Activated T-cell treated with anti-CD3 and anti-CD28 coated beads for 4 hours (primary cell): ENCODE measurements at places on chromosomes 16 and 17.

DNA sequence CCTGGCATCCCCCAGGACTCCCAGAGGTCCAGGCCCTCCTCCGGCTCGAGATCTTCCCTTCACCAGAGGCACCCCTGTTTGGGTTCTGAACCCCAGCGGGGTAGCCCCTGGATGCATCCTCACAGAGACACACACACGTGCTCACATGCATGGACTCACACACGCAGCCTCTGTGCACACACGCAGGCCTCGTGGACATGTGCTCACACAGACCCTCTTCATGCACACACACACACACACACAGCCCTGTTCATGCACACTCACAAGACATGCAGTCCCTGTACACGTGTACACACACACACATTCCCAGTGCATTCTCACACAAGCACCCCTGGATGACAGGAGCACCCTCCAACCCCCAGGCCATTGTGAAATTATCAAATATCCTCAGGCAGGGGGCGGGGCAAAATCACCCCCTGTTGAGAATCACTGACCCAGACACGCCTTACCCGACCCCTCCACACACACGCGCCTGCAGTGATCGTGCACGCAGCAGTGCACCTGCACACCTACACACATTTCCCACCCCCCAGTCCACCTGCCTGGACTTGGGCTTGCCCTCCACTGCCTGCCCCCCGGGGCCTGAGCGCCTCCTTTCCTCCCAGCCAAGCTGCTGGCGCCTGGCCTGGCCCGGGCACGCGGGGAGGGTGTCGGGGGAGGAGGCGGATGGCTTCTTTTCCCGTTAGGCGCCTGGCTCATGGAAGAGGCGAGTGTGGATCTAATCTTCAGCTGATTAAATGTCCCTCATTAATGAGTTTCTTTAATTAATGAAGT is 62.6 kb downstream of the ENGASE start:
- DNase-seq, result no peak

DNA sequence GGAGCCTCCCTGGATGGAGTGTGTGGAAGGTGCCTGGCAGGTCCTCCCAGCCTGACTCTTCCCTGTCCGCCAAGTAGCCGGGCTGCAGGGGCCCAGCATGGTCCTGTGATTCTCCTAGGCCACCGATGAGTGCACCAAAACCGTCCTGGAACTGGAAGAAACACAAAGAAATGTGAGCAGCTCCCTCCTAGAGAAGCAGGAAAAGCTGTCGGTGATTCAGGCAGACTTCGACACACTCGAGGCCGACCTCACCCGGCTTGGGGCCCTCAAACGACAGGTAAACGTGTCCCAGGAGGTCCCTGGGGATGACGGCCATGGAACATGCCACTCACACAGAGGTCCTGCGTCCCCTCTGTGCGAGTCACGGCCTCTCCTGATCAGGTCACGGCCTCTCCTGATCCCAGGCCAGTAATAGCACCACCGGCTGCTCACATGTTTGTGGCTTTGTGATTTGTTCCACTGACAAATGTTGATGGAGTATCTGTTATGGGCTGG is 4.2 kb upstream of the GAA start:
- DNase-seq, result no peak

- no peak for DNase-seq
Measured at GRCh38 chr17:44115585-44116415, 7.6 kb downstream of the HDAC5 start.

DNA sequence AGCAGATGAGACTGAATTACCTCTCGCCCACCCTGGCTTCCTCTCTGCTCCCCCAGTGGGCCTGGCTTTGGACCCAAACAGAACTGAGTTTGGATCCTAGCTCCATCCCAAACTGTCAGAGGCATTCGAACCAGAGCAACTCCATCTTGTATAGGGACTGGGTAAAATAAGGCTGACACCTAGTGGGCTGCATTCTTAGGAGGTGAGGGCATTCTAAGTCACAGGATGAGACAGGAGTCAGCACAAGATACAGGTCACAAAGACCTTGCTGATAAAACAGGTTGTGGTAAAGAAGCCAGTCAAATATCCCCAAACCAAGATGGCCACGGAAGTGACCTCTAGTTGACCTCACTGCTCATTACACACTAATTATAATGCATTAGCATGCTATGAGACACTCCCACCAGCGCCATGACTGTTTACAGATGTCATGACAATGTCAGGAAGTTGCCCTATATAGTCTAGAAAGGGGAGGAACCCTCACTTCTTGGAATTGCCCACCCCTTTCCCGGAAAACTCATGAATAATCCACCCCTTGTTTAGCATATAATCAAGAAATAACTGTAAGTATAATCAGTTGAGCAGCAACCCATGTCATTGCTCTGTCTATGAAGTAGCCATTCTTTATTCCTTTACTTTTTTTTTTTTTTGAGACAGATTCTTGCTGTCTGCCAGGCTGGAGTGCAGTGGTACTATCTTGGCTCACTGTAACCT is 44.4 kb downstream of the LYRM1 start:
- DNase-seq, result no peak

- DNase-seq, result peak; percentile 76
Measured at GRCh38 chr17:38728290-38728831, 1.8 kb upstream of the CISD3 start.

- no peak for DNase-seq
Measured at GRCh38 chr16:83674931-83675535, 132.7 kb upstream of the HSBP1 start.

DNA sequence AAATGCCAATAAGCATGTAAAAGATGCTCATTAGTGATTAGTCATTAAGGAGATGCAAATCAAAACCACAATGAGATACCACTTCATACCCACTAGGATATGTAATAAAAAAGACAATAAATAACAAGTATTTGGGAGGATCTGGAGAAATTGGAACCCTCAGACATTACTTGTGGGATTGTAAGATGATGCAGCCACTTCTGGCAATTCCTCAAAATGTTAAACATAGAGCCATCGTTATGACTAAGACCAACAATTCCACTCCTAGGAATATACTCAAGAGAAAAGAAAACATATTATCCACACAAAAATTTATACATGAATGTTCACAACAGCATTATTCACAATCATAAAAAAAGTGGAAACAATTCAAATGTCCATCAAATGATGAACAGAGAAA is 336.2 kb upstream of the PMFBP1 start:
- no peak for DNase-seq

GRCh38 chr17:64196601-64197000 is 66.5 kb downstream of the TEX2 start:
- DNase-seq, result no peak

- no peak for DNase-seq
Measured at GRCh38 chr17:30220414-30220813, 15.1 kb downstream of the SLC6A4 start.

DNA sequence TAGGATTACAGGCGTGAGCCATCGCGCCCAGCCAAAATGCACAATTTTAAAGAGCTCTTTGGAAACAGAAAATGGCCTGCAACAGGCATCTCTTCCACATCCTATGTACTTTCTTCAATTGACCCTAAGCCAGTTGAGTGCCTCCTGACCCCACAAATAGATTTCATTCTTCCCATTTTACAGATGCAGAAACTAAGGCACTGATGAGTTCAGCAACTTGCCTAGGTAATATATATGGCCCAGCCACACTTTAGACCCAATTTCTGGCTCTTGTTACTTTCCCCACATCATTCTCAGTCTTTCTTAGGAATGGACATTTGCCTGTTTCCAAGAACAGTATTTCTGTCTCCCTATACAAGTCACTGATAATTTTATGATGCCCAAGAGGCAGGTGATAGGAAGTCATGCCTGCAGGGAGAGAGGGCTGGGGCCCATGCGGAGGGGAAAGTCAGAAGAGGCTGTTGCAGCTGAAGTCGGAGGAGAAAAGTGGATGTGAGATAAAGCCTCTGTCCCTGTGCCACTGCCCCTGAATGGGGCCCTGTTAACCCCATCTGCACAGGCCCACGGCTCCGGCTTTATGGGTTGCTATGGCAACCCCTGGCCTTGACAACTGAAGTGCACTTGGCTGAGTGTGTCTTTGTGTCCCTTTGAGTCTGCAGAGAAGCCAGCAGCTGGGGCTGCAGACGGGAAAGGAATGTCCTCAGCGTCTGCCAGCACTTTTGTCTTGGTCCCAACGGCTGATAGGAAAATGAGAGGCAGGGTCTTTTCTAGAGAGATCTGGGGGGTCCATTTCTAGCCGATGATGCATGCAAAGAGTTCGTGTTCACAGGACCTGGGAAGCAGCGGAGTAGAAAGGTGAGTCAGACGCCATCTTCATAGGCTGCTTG is 45.9 kb downstream of the ABAT start:
- no peak for DNase-seq

- DNase-seq, result no peak
Measured at GRCh38 chr17:52790359-52790955, 631.9 kb upstream of the CA10 start.

- no peak for DNase-seq
Measured at GRCh38 chr16:84766978-84767773, 52.6 kb upstream of the CRISPLD2 start.

DNA sequence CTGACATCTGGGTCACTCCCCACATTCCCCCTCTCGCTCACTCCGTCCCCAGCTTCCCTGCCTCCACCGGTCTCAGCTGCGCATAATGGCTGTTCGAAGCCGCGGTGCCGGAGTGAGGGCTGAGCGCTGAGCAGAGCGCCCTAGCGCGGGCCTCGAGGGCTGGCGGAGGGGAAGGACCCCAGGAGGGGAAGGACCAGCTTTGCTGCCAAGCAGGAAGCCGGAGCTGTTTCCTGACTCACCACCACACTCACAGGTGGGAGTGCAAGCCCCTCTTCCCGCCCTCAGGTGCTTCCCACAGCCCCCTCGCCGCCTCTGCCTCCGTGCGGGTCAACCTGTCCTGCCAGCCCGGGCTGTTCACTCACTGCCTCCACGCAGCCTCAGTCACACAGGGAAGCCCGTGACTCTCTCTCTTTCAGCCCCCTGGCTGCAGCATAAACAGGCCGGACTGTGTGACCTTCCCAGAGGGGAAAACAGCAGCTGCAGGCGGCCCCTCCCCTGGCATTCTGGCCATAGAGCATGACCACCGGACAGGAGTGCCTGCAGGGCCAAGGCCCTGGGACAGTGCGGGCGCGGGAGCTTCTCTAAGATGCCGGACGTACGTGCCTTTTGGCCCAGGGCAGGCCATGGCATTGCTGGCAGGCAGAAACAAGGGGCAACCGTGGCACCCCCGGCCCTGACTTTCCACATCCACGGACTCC is 23.7 kb downstream of the SLC43A2 start:
- DNase-seq, result no peak
